ENCODE measurements at places on chromosomes 6 and 20.

DNA sequence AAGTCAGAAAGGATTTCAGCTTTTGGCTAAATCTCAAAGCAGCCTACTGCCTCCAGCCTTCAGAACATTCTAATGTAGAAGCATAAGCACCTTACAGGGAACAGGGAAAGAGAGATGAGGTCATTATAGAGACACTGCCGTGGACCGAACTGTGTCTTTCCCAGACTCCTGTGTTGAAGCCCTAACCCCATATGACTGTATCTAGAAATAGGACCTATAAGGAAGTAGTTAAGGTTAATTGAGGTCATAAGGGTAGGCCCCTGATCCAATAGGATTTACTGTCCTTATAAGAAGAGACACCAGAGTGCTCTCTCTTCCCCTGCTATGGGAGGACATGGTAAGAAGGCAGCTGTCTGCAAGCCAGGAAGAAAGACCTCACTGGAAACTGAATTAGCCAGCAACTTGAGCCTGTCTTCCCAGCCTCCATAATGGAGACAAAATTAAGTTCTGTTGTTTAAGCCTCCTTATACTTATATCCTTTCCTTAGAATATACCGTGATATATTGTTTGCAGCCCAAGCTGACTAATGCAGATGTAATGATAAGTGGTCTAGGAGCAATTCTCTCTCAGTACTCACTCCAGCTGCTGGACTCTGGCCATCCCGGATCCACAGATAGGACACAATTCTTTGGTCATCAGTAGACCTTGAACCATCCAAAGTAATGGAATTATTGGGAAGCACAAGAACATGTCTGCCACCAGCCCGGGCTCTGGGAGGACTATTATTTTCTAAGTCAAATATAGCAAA lies 71.4 kb downstream of the ALDH5A1 start:
- no peak for DNase-seq

DNA sequence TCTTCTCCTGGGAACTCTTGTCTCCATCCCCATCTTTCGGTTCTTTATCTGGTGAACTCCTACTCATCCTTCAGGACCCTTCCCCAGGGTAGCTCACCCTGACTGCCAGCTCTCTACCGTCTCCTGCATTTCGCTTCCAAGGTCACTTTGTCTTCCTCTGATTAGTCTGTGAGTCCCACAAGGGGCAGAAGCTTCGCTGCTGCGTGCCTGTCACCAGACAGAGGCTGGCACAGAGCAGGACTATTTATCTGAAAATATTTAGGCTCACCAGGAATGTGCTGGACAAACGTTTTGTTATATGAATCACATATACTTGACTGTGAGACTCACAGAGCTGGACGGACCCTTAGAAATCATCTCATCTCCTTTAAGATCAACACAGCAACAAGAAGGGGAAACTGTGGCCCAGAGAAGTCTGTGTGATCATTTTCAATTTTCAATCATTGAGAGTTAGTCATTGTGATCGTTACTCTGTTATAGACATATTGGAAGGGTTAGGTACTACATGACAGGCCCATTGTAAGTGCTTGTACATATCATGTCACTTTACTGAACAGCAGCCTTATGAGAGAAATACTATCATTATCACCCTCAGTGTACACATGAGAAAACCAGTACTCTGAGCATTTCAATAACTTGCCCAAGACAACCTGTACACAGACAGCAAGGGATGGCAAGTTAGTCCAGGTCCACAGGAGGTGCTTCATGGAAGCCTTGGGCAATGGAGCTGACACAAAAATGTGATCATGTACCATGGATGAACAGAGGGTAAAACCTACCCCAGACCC lies 51.4 kb downstream of the JPH2 start:
- DNase-seq: no peak

GRCh38 chr6:47483853-47484546 lies 6.4 kb downstream of the CD2AP start:
- no peak for DNase-seq

DNA sequence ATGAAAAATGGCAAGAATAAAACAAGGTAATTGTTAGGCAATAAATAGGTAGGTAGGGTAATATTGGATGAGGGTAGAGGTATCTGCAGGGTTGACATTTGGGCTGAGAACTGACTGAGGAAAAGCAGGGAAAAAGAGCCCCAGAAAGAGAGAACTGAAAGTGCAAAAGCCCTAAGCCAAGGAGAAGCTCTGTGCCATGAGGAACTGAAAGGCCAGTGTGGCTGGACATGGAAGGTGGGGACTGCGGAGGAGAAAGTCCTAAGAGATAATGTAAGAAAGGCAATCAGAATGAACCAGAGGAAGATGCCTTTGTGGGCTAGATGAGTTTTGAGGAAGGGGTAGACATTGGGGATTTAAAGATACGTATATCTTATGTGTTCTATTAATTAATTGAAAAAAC lies 9.9 kb upstream of the HIVEP2 start:
- no peak for DNase-seq

DNA sequence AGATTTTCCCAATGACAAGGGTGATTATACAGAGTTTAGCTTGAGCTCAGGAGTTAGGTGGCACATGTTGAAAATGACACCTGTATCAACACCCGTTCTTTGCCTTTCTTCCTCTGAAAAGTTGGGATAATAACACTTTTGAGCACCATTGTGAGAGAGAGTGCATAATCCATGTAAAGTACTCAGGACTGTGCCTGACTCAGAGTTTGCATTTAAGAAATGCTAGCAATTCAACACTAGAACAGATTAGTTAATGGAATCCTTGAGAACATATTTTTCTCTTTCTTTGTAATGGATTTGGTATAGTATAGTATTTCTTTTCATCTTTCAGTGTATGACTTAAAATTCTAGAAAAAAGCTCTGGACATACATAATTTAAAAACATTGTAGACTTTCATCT lies 449.2 kb downstream of the GJA1 start:
- DNase-seq: no peak

GRCh38 chr20:41784209-41784958 lies 166.2 kb upstream of the CHD6 start:
- no peak for DNase-seq

Measured in GM12891 (cell line).